ENCODE measurements at places on chromosomes 1 and 21.

DNA sequence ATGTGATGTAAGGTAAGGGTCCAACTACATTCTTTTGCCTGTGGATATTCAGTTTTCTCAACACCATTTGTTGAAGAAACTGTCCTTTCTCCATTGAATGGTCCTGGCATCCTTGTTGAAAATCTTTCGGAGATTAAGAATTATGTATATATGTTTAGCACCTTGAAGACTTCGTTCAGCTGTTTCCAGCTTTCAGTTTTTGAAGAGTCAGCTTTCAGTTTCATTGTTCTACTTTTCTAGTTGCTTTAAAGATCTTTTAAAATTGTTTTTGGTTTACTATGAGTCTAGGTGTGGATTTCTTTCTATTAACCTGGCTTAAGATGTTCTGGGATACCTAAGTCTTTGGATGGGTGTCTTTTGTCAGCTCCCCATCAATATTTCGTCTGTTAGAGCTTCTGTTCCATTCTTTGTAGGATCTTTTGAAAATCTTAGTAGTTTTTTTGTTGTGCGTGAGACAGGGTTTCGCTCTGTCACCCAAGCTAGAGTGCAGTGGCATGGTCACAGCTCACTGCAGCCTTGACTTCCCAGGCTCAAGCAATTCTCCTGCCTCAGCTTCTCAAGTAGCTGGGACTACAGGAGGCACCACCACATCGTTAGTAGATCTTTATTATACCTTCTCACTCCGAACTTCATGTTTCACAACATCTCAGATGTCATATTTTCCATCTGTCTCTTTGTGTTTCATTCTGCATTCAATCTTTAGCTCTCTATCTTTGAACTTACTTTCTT is 353.5 kb upstream of the B3GALT2 start:
- no peak for DNase-seq

GRCh38 chr1:8731162-8731561 is 86.3 kb downstream of the RERE start:
- no peak for DNase-seq

GRCh38 chr1:177256153-177257075 is 85.7 kb downstream of the BRINP2 start:
- DNase-seq = no peak

- no peak for DNase-seq
Measured at GRCh38 chr1:144101397-144102045, 129.7 kb upstream of the FAM72C start.

DNA sequence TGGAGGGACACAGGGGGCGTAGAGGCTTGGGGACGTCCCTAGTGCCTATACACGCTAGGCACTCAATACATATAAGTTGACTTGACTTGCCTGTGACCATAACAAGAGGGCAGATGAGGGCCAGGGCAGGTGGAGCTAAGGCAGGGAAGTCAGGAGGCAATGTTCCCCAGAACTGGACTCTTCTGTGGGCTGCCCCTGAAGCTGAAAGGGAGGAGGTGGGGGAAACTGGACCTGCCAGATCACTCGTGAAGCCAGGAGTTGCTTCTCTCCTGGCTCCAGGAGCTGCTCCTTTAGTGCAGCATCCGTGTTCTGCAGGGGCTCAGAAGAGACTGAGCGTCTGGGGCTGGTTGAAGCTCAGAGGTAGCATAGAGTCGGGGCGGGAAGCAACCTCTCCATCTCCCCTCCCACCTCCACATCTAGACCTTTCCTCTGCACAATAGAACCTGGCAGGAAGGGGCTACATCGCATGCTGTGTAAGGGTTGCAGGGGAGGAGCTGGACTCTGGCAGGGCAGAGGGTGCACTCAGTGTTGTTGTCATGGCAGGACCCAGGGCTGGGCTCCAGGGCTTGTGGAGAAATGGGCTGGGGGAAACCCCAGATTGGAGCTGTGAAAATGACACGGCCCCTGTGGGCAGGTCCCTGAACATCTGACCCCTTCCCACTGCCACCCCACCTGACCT is 2.9 kb upstream of the SEMA4A start:
- DNase-seq = no peak

DNA sequence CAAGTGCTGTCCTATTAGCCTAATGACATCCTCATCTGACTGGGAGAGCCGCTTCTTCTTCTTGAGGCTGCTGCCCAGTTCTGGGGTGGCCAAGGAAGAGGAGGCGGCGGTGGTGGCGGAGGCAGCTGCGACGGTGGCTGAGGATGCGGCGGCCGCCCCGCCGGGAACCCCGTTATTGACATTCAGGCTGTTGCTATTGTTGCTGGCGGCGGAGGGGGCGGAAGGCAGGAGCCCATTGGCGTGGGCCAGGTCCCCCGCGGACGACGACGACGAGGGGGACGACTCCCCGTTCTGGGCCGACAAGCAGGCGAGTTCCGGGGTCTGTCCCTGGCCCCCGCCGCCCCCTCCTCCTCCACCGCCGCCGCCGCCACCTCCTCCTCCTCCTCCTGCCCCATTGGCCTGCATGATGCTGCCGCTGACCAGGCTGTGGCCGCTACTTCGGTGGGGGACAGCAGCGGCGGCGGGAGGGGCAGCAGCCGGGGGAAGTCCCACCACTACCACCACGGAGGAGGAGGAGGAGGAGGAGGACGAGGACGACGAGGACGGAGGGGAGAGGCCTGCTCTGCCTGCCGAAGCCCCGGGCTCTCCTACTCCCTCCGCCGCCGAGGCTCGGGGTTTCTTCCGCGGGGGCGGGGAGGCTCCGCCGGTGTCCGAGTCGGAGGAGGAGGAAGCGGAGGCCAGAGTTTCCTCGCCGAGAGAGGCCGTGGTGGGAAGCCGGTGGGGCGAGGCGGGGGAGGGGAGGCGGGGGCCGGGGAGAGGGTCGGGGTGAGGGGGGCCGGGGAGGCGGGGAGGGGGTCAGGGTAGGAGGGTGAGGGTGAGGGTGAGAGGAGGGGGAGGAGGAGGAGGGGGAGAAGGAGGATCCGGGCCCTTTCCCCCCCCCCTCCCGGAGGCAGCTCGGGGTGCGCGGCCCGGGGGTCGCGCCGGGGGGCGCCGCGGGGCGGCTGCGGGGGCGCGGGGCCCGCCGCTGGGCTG is 610 bp downstream of the WDR26 start:
- DNase-seq = no peak
